Muscle of arm (tissue), 14 donors: ENCODE measurements at places on chromosomes 16 and 17.

- no peak for DNase-seq
Observed at GRCh38 chr17:62916684-62917571, 49.1 kb upstream of the TANC2 start.

DNA sequence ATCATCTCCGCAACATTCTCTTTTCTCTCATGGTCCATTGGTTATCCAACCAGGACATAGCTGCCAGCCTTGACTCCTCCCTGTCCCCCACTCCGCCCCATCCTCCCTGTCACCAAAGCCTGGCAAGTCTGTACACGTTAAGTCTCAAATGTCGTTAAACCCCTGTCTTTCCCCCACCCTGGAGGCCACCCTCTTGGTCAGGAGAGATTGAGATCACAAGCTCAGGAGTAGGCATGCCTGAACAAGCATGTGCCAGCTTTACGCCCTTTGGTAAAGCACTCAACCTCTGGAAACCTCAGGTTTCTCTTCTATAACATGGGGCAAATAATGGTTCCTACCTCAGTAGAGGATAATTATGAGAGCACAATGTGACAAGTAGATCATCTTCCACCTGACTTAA lies 38.1 kb upstream of the CCL1 start:
- DNase-seq: no peak

- no peak for DNase-seq
Observed at GRCh38 chr16:69477546-69477945, 53.1 kb downstream of the CYB5B start.

DNA sequence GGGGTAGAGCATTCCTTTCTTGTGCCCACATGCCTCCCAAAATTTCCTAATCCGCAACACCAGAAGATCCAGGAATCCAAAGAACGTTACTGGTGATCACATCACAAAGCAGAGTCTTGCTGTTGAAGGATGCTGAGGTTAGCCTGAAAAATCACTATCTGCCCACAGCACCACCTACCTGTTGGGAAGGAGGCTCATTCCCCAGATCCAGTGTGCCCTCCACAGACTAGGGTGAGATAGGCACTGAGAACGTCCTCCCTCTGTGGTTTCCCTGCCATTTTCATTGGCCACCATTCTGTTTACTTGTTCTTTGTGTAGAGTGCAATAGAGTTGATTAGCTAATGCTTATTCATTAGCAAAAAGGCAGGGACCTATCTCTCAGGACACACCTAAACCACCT lies 30.3 kb downstream of the RCVRN start:
- no peak for DNase-seq
